ENCODE measurements at places on chromosomes 2 and 18.

- no peak for DNase-seq
These were observed 18.7 kb upstream of the RASGRP3 start for GRCh38 chr2:33457556-33458247.

DNA sequence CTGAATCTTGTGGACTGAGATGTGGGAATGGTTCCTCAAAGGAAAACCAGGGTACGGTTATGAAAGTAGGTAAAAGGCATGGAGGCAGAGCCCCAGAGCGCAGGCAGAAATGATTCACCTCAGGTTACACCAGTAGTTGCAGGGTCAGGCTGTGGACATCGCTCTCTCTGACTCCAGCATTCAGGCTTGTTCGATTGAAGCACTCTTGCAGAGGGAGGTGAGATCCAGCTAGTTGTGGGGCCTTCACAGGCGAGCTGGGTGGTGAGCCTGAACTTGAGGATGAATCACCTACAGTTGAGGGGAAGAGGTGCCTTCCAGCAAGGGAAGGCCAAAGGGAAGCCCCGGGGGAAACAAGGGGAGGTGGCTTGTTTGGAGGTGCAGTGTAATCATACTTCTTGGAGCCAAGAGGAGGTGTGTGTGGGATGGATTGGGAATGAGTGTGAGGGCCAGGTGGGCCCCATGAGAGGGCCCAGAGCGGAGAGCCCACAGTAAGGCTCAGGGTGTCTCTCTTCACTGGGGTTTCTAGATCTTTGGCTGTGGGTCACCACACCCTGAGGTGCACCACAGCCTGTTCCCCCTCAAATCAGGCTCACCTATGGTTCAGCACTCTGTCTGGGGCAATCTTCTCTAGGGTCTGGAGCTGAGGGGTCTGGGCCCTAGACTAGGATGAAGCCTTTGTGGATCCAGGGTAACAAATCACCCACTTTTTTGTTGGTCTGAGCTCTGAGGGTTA is 48.5 kb upstream of the MCFD2 start:
- DNase-seq: no peak

DNA sequence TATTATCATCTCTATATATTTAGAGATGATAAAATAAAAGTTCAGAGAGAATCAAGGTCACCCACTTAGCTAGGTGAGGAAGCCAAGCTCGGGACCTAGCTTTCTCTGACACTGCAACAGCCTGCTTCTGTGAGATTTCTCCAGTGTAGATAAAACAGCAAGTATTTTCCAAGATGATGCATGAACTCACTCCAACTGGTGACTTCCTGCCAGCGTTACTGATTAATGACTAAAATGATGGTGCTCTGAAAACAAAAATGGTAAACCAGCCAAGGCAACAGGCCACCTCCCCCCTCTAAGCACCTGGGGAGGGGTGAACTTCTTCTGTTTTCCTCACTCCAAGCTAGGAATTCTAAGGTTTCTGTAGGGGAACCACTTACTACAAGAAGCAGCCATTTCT is 510.2 kb upstream of the ID2 start:
- no peak for DNase-seq

- DNase-seq: no peak
These were observed 260.5 kb downstream of the LTBP1 start for GRCh38 chr2:33207151-33207740.

DNA sequence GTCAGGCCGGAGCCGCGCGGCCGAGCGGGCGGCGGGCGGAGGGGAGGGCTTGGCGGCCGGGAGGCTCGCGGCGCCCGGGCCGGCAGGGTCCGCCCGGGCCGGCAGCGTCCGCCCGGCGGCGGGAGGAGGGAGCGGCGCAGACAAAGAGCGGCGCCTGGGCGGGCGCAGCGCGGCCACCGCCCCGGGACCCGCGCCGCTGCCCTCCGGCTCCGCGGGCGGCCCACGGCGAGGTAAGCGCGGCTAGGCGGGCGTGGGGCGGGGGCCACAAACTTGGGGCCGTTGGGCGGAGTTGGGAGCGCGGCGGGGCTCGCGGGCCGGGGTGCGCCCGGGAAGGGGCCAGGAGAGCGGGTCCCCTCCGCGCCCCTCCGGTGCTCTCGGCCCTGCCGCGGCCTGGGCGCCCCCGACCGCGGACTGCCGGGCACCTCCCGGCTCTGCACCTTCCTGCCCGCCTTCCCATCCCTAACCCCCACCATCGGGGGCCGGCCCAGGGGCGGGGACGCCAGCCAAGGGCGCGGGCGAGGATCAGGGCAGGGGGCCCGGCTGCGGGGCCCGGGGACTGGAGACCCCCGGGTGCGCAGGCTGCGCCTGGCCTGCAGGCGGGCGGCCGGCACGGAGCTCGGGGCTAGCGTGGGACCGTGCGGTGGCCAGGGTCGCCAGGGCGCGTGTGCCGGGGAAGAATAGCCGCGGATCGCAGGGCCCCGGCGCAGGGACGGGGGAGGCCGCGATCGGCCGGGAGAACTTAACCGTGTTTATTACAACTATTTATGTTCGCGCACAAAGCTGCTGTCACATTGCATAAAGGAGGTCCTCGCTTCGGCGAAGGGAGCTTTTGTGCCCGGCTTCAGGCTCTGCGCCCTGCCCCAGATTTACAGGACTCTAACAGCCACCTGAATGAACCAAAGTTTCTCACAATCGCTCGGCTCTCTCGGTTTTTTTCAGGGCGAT is at the start of gene NCK2:
TSS of gene NCK2 (plus strand) at position 4 of the 945 bp plus-strand sequence. CDS start 110,152 bp downstream, outside the sequence.
- DNase-seq: no peak

- no peak for DNase-seq
These were observed 451.0 kb upstream of the SETBP1 start for GRCh38 chr18:44229693-44230108.

Data from esophagus muscularis mucosa (tissue), 4 donors.